Neural crest cell (in vitro differentiated cells): ENCODE measurements at places on chromosomes 13 and 19. TPM values are rescaled to one million over a fixed set of nuclear protein-coding genes. Genes with fewer than 3 reads are reported as not detected.

DNA sequence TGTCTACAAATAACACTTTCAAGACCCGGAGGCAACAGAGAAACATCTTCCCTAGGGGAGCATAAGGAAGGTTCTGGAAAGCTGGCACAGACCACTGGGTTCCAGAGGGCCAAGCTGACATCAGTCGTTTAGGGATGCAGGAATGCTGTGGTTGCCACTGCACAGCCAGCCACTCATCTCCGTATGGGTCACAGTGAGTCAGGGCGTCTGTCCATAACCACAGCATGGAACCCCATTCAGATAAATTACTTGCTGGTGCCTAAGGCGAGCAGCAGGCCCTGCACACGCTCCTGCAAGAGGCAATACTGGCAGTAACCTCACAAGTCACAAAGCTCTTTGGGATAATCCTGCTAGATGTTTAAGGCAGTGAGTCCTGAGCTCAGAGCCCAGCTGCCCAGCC, 140.9 kb upstream of the UBL3 start:
- H3K4me1 ChIP-seq: peaks cover 7% of the 10 kb centered on the region
- no peak for DNase-seq
- no peaks in the 10 kb centered on the region for H3K27me3 ChIP-seq
- no peak overlapping the region for H3K4me3 ChIP-seq
- peaks cover 9% of the 10 kb centered on the region for H3K36me3 ChIP-seq

The CDK8 gene
- 30.0 and 33.3 TPM in 2 replicates for total RNA-seq

DNA sequence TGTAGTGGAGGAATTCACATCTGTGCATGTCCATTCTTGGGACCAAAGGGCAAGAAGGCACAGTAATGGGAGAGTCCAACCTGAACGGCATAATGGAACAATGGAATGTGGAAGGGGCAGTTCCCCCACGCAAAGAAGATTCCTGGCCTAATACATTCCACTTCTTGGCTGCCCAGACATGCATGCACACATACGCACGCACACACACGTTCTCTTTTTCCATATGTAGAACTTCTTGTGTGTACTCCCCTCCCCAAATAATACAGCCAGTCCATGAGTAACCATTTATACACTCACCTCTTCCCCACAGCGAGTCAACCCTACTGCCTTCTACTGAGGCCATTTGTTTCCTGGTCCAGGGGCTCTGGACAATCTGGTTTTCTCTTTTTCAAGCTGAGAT, 6.0 kb upstream of the STK24 start:
- no peak overlapping the region for H3K27ac ChIP-seq
- no peak overlapping the region for H3K4me3 ChIP-seq
- H3K36me3 ChIP-seq: no peaks in the 10 kb centered on the region
- no peaks in the 10 kb centered on the region for H3K27me3 ChIP-seq
- DNase-seq: no peak

DNA sequence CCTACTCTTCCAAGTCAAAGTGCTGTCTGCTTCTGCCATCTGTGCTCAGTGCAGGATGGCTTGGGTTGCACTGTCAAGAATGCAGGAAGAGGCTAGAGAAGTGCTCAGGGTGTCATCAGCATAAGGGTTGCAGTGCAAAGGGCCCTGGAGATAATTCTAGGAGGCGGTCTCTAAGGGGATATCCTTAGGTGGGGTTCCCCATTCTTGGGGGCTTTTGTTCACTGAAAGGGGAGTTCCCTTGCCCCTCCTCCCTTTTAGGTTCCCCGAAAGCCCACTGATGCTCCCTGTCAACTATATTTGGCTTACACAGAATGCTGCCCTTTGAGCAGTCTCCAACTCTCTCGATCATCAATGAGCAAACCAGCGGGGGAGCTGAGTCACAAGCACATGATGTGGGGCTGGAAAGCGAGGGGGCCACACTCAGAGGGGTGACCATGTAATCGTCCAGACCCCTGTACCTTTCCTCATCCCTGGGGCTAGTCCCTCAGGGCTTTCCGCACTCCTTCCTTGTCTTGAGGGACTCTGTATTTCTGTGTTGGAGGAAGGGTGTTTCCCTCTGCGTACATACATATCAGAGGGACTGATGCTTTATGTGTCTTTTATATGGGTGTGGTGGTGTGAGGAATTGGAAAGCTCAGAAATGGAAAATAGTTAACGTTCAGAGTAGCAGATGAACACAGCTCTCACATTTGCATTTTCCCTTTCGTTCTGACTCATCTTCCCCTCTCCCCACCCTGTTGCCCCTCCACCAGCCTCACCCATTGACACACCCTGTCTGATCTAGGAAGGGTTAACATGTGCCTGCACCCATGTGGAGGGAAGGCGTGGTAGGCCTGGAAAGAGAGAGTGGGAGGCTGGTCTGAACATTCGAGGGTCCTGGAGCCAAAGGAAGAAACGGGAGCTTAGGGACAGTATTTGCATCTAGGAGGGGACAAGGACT, 6.7 kb downstream of the ZBTB32 start:
- no peaks in the 10 kb centered on the region for H3K27me3 ChIP-seq
- no peak for DNase-seq
- peaks cover 11% of the 10 kb centered on the region for H3K4me1 ChIP-seq
- no peak overlapping the region for H3K27ac ChIP-seq
- no peaks in the 10 kb centered on the region for H3K36me3 ChIP-seq
- H3K4me3 ChIP-seq: no peak overlapping the region

GRCh38 chr13:108342369-108343289, 73.1 kb downstream of the TNFSF13B start:
- H3K4me1 ChIP-seq: no peaks in the 10 kb centered on the region
- H3K36me3 ChIP-seq: no peaks in the 10 kb centered on the region
- DNase-seq: no peak
- no peaks in the 10 kb centered on the region for H3K27me3 ChIP-seq
- no peak overlapping the region for H3K27ac ChIP-seq

DNA sequence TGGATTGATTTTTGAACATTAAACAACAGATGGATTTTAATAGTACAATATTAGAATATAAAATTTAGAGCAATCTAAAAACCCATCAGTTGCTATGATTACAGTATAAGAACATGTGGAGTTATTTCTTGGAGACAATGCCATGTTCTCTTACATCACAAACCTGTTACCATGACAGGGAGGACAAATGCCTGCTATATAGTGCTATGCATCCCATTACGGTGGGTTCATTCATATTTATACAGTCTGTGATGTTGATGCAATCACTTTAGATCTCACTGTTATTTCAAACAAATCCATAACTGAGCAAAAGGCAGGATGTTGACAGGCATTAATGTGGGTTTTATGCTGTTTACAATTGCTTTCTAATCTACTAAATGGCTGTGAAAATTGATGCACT, 467.5 kb downstream of the DIAPH3 start:
- H3K4me1 ChIP-seq: peaks cover 8% of the 10 kb centered on the region
- no peak for DNase-seq
- no peak overlapping the region for H3K27ac ChIP-seq
- no peaks in the 10 kb centered on the region for H3K27me3 ChIP-seq

- H3K36me3 ChIP-seq: no peaks in the 10 kb centered on the region
- no peak for DNase-seq
- no peak overlapping the region for H3K27ac ChIP-seq
- peak overlapping the region; percentile 80 for H3K4me3 ChIP-seq
Measured at GRCh38 chr19:29665826-29666577, 741 bp downstream of the PLEKHF1 start.

DNA sequence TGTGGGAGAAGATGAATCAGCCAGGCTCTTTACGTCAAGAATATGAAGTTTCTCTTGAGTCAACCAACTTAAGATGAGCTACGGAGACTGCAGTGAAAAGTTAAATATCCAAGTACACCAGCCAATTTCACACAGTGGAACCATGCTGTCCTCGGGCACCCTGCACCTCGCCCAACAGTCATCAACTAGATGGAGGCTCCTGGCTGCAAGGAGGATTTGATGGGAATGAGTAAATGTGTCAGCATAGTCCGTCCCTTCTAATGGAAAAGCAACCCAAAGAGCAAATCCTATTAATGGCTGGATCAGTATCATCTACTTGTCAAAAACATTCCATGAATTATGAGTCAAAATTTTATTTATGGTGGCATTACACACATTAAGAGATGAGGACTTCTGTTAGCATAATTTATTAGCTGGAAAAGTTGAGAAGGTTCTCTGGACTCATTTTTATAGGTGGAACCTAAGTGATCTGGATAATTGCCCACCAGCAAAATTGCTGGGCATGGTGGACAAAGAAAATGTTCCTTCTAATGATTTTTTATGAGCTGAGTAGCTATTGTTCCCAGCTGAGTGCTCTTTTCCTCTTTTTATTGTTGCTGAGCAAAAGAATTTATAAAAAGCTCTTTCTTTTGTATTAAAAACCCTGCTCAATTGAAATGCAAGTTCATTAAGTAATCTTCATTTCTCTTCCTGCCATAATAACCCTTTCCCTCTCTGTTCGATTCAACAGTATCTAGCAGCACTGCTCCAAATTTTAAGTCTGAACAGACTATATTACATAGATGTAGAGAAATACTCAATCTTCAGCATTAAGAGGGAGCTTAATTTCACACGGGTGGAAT, 88.4 kb downstream of the DNAJC15 start:
- DNase-seq: no peak
- H3K27ac ChIP-seq: no peak overlapping the region
- H3K4me3 ChIP-seq: no peak overlapping the region
- no peaks in the 10 kb centered on the region for H3K4me1 ChIP-seq

DNA sequence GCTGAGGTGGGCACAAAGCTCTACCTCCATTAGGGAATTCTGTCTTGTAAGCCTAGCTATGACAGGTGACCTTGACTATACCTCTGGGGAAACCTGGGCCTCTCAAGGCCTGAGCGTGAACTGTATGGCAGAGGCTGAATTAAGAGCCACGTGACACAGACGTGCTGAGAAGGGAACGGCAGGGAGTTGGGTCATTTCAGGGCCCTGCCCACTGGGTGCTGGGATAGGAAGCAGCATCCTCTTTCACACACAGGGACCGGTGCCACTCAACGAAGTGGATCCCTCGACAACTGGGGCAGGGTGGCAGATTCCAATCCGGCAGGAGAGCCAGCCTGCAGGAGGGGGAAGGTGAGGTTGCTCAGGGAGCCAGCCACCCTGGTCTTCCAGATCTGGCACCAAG, 9.2 kb downstream of the ASF1B start:
- DNase-seq: no peak
- H3K27ac ChIP-seq: no peak overlapping the region
- peaks cover 3% of the 10 kb centered on the region for H3K36me3 ChIP-seq
- H3K4me3 ChIP-seq: no peak overlapping the region

- H3K4me1 ChIP-seq: no peaks in the 10 kb centered on the region
- DNase-seq: no peak
- H3K27me3 ChIP-seq: no peaks in the 10 kb centered on the region
- no peak overlapping the region for H3K27ac ChIP-seq
- H3K36me3 ChIP-seq: peaks cover 3% of the 10 kb centered on the region
- no peak overlapping the region for H3K4me3 ChIP-seq
Measured at GRCh38 chr13:88345171-88345847, 674.1 kb downstream of the SLITRK5 start.

- no peak overlapping the region for H3K27ac ChIP-seq
- no peak overlapping the region for H3K4me3 ChIP-seq
- peaks cover 6% of the 10 kb centered on the region for H3K27me3 ChIP-seq
- H3K36me3 ChIP-seq: no peaks in the 10 kb centered on the region
- H3K4me1 ChIP-seq: peaks cover 15% of the 10 kb centered on the region
- no peak for DNase-seq
Measured at GRCh38 chr13:29507356-29507755, 88.1 kb downstream of the SLC7A1 start.

- H3K27me3 ChIP-seq: peaks cover 15% of the 10 kb centered on the region
- H3K27ac ChIP-seq: no peak within 1 kb of the TSS
- H3K36me3 ChIP-seq: no peaks in the 10 kb centered on the region
- no peaks in the 10 kb centered on the region for H3K4me1 ChIP-seq
Measured at GRCh38 chr19:39934584-39935363, at the start of gene FCGBP. Gene FCGBP (minus strand): TSS chr19:39934634.

The GNA15 gene
- not detected in 2 replicates for total RNA-seq

The PRR20E gene
- total RNA-seq: not detected in 2 replicates

- no peak overlapping the region for H3K27ac ChIP-seq
- no peaks in the 10 kb centered on the region for H3K27me3 ChIP-seq
- peaks cover 12% of the 10 kb centered on the region for H3K4me1 ChIP-seq
- H3K4me3 ChIP-seq: no peak overlapping the region
- DNase-seq: no peak
- peaks cover 3% of the 10 kb centered on the region for H3K36me3 ChIP-seq
Measured at GRCh38 chr19:15437355-15438123, 12.2 kb downstream of the WIZ start.

The RGCC gene
- total RNA-seq: 1.7 and 2.0 TPM in 2 replicates
